Fibroblast of upper back skin (primary cell): ENCODE measurements at places on chromosomes 7 and 10.

DNA sequence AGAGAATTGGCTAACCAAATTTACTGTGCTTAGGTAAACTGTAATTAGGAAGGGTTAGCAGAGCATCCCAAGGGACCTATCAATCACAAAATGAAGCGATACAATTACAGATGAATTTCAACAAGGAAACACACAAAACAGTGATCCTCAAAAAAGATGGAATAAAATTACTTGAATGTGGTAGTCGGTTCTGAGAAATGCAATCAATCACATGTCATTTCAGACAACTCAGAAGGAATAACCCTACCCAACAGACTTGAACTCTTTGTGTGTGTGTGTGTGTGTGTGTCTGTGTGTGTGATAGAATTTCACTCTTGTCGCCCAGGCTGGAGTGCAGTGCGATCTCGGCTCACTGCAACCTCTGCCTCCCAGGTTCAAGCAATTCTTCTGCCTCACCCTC, 43.5 kb downstream of the ST8SIA6 start:
- no peak for DNase-seq

DNA sequence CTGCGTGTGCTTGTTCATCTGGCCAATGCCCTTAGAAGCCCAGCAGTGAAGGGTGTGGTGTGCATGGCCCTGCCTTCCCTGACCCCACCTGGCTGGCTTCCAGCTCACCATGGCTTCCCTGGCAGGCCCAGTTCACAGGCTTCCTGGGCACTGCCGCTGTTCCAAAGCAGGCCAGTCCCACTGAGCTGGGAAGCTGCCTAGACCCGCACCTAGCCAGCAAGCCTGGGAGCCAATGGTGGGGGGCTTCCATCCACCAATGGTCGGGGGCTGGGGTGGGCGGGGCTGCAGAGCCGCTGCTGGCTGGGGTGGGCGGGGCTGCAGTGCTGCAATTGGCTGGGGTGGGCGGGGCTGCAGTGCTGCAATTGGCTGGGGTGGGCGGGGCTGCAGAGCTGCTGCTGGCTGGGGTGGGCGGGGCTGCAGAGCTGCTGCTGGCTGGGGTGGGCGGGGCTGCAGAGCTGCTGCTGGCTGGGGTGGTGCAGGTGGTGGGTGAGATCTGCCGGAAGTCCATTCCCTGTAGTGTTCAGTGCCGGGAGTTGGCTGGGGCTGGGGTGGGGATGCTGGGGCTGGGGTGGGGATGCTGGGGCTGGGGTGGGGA, 12.4 kb downstream of the CALY start:
- peak; percentile 12 for DNase-seq

DNA sequence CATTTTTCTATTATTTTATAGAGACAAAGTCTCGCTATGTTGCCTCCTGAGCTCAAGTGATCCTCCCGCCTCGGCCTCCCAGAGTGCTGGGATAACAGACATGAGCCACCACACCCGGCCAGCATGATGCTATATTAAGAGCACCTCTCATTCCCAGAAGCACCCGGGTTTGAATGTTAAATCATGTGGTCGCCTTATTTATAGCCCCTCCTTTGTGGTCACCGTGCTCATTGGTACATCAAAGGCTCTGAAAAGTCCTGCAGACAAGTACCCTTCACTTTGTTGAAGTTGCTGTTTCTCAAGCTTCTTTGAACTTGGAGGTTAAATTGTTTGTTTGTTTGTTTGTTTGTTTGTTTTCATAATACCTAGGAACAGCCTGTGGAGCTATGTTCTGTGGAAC, 40.0 kb downstream of the CLIP2 start:
- no peak for DNase-seq

DNA sequence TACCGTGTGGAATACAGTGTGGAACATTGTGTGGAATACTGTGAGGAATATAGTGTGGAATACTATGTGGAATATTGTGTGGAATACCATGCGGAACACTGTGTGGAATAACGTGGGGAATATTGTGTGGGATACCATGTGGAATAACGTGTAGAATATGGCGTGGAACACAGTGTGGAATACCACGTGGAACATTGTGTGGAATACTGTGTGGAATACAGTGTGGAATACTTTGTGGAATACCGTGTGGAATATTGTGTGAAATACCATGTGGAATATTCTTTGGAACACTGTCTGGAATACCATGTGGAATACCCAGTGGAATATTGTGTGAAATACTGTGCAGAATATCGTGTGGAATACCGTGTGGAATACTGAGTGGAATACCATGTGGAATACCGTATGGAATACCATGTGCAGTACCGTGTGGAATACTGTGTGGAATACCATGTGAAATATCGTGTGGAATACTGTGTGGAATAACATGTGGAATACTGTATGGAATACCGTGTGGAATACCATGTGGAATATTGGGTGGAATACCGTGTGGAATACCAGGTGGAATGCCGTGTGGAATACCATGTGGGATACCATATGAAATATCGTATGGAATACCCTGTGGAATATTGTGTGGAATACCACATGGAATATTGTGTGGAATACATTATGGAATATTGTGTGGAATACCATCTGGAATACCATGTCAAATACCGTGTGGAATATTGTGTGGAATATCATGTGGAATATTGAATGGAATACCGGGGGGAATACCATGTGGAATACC, 133.1 kb upstream of the CHST15 start:
- no peak for DNase-seq

- peak; percentile 66 for DNase-seq
Measured at GRCh38 chr10:3516234-3516922, 268.6 kb downstream of the KLF6 start.

DNA sequence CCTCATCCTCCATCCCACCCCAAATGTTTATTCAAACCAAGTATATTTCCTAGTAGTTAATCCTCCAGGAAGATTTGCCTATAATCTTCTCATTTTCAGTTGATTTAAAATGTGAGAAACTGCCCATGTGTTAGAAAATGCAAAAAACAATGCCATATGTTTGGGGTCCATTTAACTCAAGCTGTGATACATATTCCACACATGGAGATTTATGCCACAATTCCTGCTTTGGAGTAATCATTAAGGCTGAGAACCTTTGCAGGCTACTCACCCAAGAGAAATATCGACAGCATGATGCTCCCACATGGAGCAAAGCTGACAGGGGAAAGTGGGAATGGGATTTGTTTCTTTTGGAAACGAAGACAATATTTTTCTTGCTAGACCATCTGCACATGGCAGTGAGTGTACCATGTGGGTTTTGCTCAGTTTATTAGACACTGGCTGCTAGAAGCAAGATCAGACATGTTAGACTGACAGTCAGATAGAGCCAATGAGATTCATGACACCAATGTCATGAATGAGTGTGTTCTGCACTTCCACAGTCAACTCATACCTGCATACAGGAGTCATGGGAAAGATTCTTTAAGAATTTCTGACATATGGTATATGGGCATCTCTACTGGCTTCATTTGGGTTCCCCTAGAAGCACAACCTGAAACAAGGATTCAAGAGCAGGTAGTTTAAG, 3.4 kb upstream of the GRM8 start:
- no peak for DNase-seq

DNA sequence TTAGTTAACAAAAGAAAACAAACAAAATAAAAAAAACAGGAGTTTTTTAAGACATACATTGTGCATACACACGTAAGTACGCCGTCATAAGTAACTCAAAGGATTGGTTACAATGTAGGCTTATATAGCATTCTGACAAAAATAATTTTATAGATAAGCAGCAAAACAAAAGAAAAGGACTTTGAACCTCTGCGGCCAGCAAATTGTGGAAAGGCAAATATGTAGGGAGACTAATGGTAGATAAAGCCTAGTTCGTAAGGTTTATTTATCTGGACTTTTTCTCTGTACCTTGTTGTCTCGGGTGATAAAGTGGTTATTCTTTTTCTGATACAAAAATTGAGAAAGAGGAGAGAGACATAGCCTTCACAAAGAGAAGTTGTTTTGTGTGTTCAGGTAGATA, 891.9 kb downstream of the CNTNAP2 start:
- no peak for DNase-seq

DNA sequence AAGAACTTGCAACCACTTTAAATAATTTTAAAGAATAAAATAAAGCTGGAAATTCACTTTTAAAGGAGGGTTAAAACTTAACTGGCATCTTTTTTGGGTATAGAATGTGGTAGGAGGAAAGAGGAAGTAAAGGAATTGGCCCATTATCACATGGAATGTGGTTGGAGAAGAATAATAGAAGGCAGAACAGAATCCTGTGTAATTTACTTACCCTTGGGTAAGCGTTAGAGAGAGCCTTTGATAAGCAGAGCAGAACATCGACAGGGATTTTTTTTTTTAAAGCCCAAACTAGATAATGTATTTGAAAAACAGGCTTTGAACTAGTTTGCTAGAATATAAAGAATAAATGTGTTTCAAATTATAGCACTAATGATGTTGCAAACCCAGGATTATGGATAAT, 199.8 kb upstream of the KIAA1217 start:
- no peak for DNase-seq

DNA sequence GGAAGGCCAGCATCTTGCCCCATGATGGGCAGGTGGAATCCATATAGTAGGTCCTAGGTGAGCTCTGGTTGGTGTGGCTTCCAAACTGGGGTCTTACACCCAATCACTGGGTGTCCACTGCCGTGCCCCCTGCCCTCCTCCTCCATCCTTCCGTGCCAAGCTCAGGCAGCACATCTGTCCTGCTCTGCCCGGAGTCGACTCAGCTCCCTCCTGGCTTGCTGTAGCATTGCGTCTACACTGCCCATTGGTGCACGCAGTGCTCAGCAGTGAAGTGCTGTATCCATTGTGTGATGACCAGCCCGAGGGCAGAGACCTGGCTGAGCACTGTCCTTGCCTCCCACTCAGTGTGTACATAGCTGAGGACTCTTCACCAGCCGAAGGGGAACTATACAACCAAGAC, 148.4 kb downstream of the ADAM12 start:
- DNase-seq: no peak

GRCh38 chr10:132677473-132678227, 108.3 kb downstream of the NKX6-2 start:
- DNase-seq: no peak

- no peak for DNase-seq
Measured at GRCh38 chr7:7327423-7327822, 145.1 kb downstream of the C1GALT1 start.

DNA sequence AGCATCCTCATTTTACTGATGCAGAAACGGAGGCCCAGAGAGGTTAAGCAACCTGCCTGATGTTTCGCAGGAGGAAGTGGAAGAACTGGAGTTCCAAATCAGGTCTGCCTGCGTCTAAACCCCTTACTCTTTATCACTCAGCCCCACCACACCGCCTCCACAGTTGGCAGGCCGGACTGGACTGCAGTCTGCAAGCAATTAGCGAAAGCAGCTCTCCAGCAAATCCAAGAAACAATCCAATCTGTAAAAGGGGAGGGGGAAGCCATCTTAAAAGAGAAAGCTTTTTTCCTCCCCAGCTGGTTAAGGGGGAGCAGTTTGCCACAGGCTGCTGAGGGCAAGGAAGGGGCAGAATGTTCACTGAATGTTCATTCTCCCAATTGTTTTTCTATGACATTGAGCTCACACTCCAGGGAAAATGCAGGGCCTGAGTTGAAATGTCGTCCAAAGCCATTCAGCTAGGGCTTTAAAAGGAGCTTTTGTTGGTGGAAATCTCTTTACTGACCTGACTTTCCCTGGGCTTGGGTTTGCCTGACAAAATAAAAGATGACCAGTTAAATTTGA, 350.1 kb downstream of the RNLS start:
- DNase-seq: no peak

- no peak for DNase-seq
Measured at GRCh38 chr7:117322741-117323304, at the start of gene WNT2. TSS of gene WNT2 (minus strand) at chr7:117323058. CDS start at chr7:117322989, 69 bp downstream.

GRCh38 chr10:33609546-33609945, 275.1 kb upstream of the NRP1 start:
- DNase-seq: no peak

DNA sequence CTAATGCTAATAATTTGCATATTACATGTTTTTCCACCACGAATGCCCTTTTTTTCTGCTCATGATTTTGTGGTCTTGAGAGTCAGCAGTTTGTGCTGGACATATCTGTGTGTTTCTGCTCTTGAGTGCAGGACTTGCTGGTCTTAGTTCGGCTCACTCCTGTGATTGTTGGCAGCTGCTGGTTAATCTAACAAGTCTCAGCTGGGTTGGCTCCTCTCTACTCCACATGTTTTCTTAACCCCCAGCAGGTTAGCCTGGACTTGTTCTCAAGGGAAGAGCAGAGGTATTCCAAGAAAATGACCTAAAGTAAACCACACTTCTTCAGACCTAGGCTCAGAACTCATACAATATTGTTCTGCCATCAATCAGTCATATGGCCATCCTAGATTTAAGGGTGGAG, 1238.9 kb downstream of the XPNPEP1 start:
- DNase-seq: peak; percentile 69
